OCI-LY7 (cell line): ENCODE measurements at places on chromosomes 12 and 14.

GRCh38 chr14:28130610-28131284 lies 635.8 kb upstream of the FOXG1 start:
- no peak for DNase-seq

- DNase-seq: no peak
Measured at GRCh38 chr14:54784657-54785056, 118.0 kb downstream of the GCH1 start.

- DNase-seq: peak; percentile 4
Measured at GRCh38 chr12:93094988-93095737, 166.1 kb upstream of the EEA1 start.

GRCh38 chr12:131784909-131785762 lies 43.1 kb upstream of the MMP17 start:
- no peak for DNase-seq

- no peak for DNase-seq
Measured at GRCh38 chr14:30078811-30079402, 151.3 kb upstream of the PRKD1 start.

GRCh38 chr12:93154096-93154728 lies 223.5 kb upstream of the NUDT4 start:
- DNase-seq: no peak

DNA sequence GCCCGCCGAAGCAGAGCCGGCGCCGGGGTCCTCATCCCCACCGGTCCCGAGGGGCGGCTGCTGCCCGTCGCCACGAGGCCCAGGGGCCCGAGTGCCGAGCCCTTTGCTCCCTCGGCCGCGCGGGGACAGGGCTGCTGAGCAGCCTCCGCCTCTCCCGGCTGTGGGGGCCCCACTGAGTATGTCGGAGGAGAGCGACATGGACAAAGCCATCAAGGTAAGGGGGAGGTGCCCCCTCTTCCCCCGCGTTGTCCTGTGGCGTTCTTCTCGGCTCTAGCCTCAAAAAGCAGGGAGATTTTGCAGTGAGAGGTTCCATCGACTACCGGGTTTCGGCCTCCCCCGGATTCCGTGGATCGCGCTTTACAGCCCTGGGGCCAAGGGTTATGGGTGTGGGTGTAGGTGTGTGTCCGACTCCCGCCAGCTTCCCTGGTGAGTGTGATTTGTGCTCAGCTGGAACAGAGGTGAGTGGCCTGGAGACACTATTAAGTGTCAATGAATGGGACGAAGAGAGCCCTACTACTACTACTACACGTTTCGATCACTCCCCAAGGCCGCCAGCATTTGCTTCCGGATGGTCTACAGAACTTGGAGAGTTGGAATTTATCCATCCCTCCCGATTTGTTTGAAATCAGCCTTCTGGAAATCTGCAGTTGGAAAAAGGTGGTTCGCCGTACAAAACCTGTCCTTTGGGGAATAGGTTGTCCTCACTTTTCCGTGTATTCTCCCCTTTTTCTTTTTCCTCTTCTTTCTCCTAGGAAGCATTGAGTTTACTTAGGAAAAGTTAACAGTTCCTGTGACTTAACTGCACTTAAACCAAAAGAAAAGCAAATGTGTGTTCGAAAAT lies 748 bp downstream of the MAPKAPK5 start:
- DNase-seq: no peak

GRCh38 chr14:32134448-32135097 lies 57.5 kb downstream of the ARHGAP5 start:
- no peak for DNase-seq

- DNase-seq: no peak
Measured at GRCh38 chr12:64560396-64561301, 49.6 kb upstream of the RASSF3 start.

DNA sequence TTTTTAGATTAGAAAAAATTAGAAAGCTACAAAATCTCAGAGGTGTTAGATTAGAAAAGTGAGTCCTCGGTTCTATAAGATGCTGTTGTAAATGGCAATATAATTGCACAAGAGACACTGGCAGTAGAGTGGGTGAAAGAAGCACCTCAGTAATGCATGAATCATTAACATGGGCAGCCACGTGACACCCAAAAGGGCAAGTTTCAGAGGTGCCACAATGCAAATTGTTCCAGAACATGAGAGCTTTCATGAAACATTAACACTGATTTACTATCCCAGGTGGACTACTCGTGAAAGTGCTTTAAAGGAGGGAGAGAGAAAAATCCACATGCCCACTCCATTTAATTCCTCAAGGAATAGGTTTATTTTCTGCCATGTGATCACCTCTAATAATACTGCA lies 108.4 kb downstream of the PTPRR start:
- no peak for DNase-seq
